GOT3 (cell line): ENCODE measurements at places on chromosomes 12 and 14.

DNA sequence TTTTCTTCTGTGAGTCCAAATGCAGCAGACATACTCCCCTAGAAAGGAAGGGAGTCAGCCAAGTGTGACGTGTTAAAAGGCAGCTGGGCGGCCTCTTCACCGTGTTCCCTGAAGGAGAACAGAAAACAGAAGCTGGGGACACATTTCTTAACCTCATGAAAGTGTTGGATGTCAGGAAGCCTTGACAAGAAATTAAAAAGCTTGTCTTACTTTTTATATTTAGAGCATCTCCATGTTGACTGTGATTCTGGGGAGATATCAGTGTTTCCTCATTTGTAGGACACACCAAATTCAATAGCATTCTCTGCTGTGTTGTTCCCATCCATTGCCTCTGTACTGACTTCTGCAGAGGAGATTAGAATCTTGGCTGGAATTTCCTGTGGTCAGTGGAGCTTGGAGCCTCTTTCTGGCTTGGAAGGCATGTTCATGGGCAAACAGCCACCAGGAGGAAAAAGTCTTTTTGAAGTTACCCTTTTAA lies 93.7 kb downstream of the RMST start:
- DNase-seq = no peak

DNA sequence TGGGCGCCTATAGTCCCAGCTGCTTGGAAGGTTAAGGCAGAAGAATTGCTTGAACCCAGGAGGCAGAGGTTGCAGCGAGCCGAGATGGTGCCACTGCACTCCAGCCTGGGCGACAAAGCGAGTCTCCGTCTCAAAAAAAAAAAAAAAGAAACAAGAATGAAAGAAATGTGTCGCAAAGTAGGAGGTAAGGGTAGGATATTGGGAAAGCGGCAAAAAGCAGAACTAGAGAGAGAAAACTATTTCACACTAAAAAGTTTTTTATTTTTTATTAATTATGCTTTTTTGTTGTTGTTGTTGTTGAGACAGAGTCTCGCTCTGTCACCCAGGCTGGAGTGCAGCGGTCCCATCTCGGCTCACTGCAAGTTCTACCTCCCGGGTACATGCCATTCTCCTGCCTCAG lies 17.7 kb downstream of the SBNO1 start:
- no peak for DNase-seq

GRCh38 chr14:90278199-90279175 lies 22.1 kb downstream of the PSMC1 start:
- DNase-seq = no peak

DNA sequence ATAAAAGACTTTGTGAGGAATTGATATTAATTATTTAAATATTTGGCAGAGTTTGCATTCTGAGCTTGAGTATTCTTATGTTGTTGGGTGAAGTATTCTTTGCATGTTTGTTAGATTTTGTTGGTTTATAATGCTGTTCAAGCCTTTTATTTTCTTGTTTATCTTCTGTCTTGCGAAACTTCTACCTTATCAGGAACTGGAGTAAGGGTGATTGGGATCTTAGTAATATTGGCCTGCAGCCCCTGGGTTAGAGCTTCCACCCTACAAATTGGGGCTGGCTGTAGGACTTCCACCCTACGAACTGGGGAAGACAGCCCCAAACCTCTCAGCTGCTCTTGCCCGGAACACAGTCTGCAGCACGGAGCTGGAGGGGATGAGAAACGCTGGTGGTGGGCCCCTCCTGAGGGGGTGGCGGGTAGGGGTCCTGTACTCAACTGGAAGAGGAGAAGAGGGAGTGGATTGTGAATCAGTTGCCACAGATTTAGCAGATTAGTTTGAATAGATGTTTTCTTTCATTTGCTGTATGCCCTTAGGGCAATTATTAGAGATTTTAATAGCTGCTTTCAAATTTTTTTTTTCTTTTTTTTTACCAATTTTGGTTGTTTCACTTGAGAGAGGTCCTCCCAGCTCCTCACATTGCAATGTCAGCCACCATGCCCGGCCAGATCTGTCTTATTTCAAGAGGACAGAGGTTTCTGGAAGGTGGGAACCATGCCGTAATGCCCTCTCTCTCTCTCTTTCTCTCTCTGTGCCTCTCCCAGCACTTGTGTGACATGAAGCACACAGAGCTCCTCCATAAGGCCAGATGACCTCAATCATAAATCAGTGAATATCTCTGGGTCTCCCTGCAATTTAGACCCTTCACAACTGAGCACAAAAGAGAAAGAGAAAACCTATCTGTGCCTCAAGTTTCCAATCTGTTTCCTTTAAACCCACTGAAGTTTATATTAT lies 123.4 kb downstream of the DICER1 start:
- no peak for DNase-seq

DNA sequence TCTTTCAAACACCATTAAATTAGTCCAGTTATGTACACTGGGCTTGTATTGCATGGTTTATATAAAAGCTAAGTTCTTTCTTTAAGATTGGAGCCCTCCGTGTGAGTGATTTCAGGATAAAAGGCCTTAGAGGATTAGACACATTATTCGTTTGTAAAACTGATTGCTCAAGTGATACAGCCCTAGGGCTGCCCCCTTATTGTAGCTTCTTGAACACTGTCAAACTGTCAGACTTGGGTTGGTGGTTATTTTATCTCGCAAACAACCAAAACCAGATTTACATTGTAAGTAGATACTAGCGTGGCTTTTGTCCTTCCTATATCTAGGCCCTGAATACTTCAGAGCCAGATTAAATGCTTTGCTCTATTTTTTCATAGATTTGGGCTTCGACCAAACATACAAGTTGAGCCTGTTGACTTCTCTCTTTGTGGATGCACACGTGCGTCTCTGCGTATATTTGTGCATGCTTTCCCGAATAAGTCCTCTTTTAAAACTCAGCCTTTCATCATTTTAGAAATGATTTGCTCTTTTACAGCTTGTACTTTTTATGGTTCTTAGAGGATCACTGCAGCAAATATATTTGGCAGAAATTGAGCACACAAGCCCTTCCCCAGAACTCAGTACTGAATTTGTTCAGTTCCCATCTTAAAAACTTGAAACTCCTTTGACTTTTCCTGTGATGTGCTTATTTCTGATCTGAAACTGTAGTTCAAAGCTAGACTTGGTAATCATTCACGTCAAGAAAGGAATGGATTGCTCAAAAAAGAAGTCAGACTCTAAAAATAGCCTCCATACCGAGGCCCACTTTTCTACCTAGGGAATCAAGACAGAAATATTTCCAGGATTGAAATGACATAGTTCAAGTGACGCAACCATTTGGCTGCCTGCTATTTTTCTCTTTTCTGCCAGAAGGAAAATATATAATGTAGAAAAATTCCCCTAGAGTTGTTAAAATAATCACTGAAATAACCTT lies 129.5 kb downstream of the ETV6 start:
- DNase-seq = no peak

DNA sequence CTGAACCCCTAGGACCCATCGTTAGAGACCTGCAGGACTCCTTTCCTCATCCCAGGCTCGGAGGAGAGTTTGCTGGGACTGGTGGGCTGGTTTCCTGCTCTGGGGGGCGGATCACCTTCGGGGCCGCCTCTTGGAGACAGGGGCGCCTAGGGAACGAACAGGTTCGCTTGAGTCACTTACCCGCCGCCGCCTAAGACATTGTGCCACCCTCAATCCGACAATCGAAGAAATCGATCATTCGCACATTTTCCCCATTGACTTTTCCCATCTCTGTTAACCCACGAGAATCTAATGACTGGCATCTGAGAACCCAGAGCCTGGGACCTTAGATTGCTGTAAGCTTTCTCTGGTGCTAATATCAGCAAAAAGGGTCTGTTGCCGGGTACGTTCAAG lies 322 bp downstream of the SLC39A9 start:
- DNase-seq = no peak

DNA sequence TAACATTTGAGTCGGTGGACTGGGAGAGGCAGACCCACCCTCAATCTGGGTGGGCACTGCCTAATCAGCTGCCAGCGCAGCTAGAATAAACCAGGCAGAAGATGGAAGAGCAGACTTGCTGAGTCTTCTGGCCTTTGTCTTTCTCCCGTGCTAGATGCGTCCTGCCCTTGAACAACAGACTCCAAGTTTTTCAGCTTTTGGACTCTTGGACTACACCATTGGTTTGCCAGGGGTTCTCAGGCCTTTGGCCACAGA lies 27.2 kb upstream of the DNM1L start:
- DNase-seq = no peak

DNA sequence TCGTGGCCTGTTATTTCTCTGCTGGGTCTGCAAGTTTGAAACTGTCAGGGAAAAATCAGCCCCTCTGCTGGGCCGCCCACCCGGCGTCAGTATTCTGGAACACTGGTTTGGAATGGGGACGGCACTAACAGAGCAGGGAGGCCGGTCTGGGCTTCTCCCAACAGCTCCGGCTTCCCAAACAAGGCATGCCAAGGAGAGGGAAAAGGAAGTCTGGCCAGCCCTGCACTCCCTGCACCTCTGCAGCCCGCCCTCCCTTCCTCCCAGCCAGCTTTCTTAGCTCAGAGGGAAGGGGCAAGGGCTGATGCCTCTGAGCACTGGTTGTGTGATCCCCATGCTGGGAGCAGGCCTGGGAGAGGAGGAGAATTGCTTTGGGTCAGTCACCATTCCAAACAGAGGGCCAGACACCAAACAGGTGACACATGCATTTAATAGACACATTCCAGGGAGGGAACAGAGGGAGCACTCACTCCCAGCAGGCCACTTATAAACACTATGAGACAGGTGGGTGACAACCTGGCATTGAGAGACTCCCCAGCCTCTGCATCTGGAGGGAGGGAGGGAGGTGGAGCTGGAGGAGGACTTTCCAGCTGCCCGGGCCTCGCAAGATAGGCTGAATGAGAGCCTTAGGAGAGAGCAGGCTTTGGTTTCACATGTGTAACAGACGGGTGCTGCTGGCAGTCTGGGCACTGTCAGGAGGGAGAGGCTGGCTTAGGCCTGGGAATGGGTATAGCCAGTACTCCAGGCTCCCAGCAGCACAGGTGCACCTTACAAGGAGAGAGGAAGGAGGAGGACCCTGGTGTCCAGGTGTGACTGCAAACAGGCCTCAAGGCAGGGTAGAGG lies 10.3 kb downstream of the KRT75 start:
- no peak for DNase-seq

DNA sequence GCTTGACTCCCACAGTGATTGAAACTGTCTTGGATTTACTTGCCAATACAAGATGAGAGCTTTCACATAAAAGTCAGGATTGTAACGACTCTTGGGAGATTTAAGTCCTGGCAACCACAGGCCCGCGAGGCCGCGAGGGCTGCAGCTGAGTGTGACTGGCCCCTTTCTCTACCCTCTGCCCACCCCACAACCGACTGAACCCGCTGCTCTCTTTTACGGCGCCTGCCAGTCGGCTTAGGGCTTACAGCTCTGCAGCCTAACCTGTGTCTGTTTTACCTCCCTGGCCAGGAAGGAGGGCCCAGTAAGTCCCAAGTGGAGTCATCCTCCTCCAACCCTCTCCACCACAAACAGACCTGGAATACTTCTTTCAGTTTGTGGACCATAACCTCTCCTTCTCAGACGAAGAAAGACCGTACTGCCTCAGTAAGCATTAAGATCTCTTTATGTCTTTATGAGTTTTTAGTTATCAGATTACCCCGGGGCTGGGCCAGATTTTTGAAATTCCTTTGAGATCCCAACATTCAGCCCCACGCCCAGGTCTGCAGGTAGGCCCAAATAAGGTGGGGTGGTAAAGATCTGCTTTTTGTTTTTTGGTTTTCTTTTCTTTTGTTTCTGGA lies 12.6 kb upstream of the TIGAR start:
- DNase-seq = no peak

- DNase-seq = no peak
Measured at GRCh38 chr12:55722948-55723347, 2.8 kb downstream of the RDH5 start.

GRCh38 chr12:110794623-110795280 lies 52.0 kb upstream of the CCDC63 start:
- no peak for DNase-seq

DNA sequence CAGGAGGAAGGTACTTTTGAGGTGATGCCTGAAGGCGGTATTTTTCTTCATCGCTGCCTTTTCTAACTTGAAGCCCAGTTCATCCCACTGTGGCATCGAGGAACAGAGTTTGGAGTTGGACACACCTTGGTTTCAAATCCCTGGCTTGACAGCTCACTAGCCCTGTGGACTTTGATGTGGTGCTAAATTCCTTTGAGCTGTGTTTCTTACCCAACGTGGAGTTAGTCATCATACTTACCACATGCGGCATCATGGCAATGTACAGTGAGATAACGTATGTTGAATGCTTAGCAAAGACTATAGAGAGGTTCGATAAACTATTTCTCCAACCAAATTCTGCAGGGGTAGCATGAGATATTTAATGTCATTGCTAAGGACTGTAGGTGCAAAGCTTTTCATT lies 3.4 kb downstream of the PLEKHG3 start:
- DNase-seq = no peak

DNA sequence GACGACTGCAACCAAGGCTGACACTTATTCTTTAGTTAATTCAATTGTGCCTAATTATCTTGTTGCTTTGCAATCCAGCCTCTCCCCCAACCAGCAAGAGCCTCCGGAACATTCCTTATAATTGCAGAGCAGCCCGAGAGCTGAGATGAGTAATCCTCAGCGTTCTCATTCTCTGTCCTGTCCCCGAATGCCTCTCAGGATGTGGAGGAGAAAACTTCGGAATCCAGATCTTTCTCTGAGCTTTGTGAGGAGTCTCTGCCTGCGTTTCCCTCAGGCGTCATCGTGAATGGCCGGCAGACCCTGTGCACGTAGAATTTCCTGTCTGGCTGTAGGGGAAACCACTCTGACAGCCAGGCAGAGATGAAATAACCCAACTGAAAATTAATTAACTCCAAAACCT lies 160.5 kb upstream of the DIO3 start:
- no peak for DNase-seq

GRCh38 chr14:20989787-20990600 lies at the start of gene METTL17:
METTL17 (plus strand) TSS chr14:20989980; CDS start chr14:20990003, 23 bp downstream.
- DNase-seq = peak; percentile 40

GRCh38 chr14:91484186-91484585 lies 25.9 kb downstream of the PPP4R3A start:
- no peak for DNase-seq

- DNase-seq = no peak
Measured at GRCh38 chr14:21098076-21098891, at the start of gene ZNF219. ZNF219 (minus strand) TSS chr14:21098655; CDS start chr14:21093591, 5,064 bp downstream.

GRCh38 chr14:44914849-44915248 lies 46.9 kb downstream of the KLHL28 start:
- no peak for DNase-seq
